ENCODE measurements at places on chromosomes 16 and 17.
A peak's percentile ranks its signal among the peaks of the same experiment; 100 is the strongest.

DNA sequence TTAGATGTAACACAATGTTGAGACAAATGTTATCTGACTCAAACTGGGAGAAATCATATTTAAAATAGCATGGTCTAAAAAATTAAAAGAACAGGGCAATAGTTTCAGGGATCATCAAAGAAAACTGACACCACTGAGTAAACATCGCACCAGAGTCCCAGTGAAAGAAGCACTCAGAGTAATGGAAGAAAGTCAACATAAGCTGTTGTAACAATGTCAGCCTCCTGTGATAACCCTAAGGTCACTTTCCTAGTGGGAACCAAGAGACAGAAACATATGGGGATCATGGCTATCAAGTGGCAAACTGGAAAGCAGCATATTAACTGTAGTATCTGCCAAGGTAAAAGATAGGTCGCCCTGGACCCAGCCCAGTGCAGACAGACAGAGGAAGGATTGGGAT, 160.8 kb downstream of the CA10 start:
- DNase-seq: no peak

- no peak for DNase-seq
Measured at GRCh38 chr17:72715906-72716572, 376.4 kb downstream of the SLC39A11 start.

GRCh38 chr16:72983241-72983640, 64.7 kb downstream of the ZFHX3 start:
- DNase-seq: no peak

GRCh38 chr16:65618931-65619330, 497.1 kb upstream of the CDH11 start:
- no peak for DNase-seq

GRCh38 chr16:84751947-84752346, 52.1 kb downstream of the USP10 start:
- peak; percentile 86 for DNase-seq

DNA sequence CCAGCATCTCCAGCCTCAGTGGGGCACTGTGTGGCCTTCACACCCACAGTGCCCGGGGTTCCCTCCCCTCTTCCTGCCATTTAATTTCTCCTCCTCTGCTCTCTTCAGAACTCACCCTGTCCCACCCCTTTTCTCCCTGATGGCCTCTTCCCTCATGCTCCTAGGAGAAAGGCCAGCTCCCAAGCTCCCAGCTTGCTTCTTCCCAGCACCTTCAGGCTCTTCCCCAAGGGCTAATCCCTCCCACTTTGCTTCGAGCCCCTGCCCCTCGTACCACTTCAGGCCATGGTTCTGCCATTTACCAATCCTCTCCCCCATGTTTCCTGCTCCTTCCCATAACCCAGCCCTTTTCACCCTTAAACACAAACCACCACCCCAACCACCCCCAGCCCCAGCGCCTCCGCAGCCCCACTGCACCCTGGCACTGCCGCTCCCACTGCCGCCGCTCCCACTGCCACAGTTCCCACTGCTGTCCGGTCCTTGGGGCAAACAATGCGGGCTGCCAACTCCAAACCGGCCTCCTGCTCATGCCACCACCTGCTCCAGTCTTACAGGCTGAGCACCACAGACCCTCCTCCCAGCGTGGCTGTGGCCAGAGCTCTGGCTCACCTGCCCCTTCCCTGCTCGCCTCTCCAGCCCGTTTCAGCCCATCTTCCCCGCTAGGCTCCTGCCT, 28.6 kb downstream of the ADAM11 start:
- DNase-seq: no peak

- DNase-seq: no peak
Measured at GRCh38 chr16:8864480-8865110, 4.2 kb downstream of the CARHSP1 start.

- no peak for DNase-seq
Measured at GRCh38 chr17:17088086-17088485, 45.8 kb downstream of the MPRIP start.

DNA sequence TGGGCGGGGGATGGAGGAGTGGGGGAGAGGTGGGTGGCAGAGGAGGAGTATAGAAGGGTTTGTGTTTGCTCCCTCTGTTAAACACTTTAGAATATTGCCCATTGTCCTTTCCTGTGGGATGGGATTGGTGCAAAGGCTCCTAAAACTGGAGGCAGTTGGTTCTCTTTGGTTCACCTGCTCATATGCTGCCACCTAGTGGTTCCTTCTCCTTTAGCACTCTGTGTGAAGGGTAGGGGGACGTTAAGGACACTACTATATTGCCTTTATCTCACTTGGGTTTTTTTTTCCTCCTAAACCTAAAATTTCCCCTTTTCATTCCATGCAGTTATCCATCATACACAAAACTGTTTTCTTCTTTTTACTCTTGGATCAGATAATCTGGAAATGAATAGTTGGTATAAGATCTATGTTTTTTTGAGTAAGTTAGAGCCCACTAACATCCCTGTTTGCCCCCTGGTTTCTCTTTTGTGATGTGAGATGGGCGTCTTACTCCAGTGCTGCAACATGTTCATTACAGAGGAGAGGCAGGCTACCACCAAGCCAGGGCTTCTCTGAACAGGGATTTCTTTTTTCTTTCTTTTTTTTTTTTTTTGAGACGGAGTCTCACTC, 23.8 kb downstream of the SNX11 start:
- DNase-seq: peak; percentile 76

DNA sequence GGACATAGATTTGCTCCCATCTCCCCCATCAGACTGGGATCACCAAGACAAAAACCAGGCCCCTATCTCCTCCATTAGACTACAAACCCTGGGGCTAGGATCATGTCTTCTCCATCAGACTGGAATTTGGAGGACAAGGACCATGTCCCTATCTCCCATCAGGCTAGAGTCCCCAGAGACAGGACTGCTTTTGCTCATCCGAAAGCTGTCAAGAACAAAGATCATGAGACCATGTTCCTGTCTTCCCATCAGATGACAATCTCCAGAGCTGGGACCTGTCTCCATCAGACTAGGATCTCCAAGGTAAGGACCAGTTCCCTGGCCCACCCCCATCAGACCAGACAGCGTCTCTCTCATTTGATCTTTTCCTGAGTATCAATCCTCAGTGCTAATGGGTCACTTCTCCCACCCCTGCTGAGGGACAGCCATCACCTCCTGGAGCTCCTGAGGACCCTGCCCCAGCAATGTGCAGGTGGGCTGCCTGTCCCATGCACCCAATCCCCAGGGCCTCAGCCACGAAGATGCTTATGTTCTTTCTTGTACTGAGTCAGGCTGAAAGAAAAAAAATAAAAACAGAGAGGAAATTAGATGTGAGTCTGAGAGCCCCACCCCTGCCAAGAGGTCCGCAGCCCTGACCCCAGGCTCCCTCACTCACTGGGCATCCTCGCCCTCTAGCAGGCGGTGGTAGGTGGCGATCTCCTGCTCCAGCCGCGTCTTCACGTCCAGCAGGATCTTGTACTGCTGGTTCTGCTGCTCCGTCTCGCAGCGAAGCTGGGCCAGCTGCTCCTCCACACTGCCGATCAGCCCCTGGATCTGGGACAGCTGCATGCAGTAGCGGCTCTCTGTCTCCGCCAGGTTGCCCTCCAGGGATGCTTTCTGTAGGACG, 90.3 kb downstream of the GOSR1 start:
- no peak for DNase-seq

GRCh38 chr16:12453832-12454231, 349.9 kb downstream of the CPPED1 start:
- no peak for DNase-seq

DNA sequence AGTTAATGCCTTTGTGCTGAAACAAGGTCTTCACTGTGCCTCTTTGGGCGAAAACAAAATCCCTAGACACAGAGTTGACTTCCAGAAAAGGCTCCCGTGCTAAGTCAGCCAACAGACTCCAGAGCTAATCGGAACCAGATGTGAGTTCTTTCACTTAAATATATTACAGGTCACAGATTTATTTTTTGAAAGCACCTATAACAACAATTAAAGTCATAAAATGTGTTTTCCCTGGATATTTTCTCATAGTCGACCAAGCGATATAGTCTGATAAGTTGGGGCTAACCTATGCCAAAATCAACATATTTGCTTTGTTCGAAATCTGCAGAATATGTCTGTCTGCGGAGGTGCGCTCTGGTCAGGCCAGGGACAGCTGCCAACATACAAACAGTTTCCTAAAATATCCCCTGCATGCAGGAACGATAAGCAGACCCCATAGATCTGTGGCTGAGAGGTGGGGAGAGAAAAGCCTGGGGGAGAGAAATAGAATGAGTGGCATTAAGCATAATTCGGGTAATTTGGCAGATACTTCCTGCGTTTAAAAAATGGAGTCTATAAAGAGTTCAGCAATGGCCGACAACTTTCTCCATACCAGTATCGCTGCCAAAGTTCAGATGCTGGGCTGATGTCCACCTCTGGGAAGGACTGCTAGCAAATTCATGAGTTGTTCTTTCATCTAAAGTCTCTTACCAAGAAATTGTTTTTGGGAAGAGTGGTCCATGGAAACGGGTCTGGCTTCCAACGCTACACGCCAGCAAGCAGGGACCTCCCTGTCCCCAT, 50.8 kb upstream of the MYH10 start:
- no peak for DNase-seq

- DNase-seq: no peak
Measured at GRCh38 chr17:10821054-10821453, 16.8 kb downstream of the PIRT start.

DNA sequence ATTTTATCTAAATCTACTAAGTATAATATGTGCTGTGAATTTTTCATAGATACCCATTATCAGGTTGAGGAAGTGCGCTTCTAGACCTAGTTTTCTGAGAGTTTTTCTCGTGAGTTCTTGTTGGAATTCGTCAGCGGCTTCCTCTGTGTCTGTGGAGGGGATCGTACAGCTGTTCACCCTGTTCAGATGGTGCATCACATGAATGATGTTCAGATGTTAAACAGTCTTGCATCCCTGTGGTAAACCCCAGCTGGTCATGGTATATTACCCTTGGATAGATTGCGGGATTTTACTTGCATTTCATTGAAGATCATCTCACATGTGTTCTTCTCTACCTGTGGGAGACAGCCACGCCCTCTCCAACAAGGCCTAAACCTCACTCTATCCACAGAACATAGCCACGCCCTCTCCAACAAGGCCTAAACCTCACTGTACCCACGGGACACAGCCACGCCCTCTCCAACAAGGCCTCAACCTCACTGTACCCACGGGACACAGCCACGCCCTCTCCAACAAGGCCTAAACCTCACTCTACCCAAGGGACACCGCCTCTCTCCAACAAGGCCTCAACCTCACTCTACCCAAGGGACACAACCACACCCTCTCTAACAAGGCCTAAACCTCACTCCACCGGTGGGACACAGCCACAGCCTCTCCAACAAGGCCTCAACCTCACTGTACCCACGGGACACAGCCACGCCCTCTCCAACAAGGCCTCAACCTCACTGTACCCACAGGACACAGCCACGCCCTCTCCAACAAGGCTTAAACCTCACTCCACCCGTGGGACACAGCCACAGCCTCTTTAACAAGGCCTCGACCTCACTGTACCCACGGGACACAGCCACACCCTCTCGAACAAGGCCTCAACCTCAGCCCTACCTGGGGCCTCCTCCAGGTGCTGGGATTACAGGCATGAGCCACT, 180.2 kb upstream of the CHMP6 start:
- DNase-seq: no peak

DNA sequence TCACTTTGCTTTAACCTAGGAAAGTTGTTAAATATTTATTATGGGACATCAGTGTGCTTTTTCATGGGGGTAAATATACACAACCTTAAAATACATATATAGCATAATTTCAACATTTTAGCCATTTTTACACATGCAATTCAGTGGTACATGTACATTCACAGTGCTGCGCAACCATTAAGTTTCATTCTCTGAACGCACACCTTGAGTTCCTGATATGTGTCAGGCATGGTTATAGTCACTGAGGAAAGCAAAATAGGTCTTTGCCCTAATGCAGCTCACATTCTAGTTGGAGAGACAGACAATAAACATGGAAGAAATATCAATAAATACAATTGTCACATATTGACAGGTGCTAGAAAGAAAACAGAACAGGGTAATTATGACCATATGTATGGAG, 12.8 kb upstream of the CNEP1R1 start:
- DNase-seq: no peak

- no peak for DNase-seq
Measured at GRCh38 chr17:1709403-1709951, 700 bp downstream of the TLCD2 start.

DNA sequence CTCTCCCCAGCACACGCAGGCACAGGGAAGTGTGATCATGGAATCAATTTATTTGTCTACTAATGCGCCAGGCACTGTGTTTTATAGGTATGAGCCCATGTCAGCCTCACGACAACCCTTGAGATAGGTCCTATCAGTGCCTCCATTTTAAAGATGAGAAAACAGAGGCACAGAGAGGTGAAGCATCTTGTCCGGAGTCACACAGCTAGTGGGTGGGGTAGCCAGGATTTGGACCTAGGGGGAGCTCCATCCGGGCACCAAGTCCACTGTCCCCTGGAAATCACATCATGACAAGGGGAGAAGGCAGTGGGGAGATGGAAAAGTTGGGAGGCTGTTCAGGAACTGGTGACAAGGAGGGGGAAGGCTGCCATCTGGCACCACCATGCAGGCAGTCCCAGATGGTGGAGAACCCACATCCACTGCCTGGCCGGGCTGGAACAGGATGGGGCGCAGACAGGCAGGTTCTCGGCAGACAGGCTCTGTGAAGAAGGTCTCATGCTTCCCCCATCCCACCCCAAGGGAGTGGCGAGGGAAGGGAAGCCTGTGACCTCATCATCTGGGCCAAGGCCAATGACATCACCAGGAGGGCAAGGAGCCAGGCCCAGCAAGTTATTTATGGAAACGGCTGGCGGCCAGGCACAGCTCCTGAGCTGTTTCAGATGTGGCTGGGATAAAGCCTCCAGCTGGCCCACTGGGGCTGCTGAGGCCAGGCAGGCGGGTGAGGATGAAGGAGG, 126.0 kb upstream of the SDK2 start:
- no peak for DNase-seq

- peak; percentile 9 for DNase-seq
Measured at GRCh38 chr16:88347656-88348376, 34.9 kb upstream of the ZNF469 start.

DNA sequence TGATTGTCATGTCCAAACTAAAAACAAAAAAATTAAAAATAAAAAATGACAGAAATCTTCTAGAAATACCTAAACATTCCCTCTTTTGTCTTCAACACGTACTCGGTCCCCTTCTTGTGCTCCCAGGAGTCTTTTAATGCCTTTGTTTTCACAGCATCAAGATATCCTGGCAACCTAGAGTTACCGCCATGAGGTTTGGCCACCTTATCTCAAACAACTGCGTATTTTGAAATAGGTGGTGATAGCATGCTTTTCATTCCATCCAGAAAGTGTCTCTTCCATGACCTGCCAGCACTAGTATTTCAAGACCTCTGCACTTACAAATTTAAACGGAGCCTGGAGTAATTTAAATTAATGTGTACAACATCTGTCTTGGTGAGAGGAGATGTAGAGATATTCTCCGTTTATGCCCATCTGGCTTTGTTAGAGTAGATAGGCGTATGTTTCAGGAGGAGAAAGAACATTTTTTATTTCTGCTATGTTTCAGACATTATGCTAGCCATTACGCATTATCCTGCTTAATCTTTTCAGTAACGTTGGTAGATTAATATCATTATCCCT, 42.0 kb downstream of the RBFOX1 start:
- DNase-seq: no peak
